ENCODE measurements at places on chromosomes 3 and 15.

GRCh38 chr15:81387621-81388435 lies 13.8 kb upstream of the TMC3 start:
- no peak for DNase-seq

GRCh38 chr3:140223631-140224030 lies 288.6 kb downstream of the CLSTN2 start:
- DNase-seq: no peak

DNA sequence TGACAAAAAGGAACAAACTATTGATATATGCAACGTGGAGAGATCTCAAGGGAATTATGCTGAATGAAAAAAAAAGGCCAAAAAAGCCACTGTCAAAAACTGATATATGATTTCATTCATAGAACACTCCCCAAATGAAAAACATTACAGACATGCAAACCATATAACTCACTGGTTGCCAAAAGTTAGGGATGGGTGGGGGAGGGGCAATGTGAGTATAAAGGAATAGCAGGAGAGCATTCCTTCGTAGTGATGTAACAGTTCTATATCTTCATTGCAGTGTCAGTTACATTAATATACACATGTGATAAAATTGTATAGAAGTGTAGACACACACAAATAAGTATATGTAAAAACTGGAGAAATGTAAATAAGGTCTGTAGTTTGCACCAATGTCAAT lies 12.2 kb downstream of the GBE1 start:
- DNase-seq: no peak

GRCh38 chr3:156071031-156071430 lies 49.3 kb upstream of the KCNAB1 start:
- no peak for DNase-seq

- no peak for DNase-seq
Observed at GRCh38 chr3:108511490-108511889, 1.1 kb upstream of the MYH15 start.
